ENCODE measurements at places on chromosomes 7 and 10. TPM values are rescaled to one million over a fixed set of nuclear protein-coding genes. Genes with fewer than 3 reads are reported as not detected.

Gene MACROH2A2
- total RNA-seq: 177 TPM

GRCh38 chr7:158948376-158948775 is 92.0 kb downstream of the DYNC2I1 start:
- H3K4me3 ChIP-seq: no peak overlapping the region
- H3K4me1 ChIP-seq: no peaks in the 10 kb centered on the region
- no peak for DNase-seq

DNA sequence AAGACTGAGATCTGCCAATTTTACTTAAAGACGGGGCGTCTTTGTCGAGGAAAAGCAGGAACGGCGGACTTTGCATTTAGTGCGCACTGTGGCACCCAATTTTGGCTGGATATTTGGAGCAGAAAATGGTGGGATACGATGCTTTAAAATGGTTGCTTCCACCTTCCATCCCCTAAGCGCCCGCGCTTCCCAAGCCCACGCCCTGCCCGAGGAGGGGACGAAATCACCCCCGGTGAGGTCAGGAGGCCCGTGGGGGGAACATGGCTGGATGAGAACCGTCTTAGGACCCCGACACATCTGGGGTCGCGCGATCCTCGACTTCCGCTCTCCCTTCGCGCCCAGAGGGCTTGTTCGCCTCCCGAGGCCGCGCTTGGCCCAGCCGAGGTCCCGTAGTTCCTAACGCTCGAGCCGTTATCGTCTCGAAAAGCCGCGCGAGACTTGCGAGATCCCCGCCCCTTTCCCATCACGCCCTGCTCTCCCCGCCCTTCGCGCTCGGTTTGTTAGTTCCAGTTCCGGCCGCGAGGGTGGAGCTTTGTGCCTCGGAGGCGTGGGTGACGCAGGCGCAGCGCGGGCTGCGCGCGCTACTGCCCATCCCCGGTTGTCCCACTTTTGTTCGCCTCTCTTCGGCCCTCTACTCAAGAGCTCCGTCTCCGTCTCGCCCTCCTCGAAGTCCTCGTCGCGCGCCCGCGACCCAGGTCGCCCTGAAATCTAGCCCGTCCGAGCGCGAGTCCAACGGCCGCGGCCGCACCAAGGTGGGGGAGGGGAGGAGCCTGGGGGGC is at the start of gene SRRT:
SRRT (plus strand) TSS at position 527 of the 779 bp plus-strand sequence. CDS start 488 bp downstream, outside the sequence.
- H3K4me3 ChIP-seq: peak within 1 kb of the TSS; percentile 100
- H3K4me1 ChIP-seq: peaks cover 5% of the 10 kb centered on the region
- peak; percentile 99 for DNase-seq
- H3K27me3 ChIP-seq: no peaks in the 10 kb centered on the region
- peaks cover 71% of the 10 kb centered on the region for H3K36me3 ChIP-seq

Gene EGFR
- 4.2 TPM for total RNA-seq

- H3K36me3 ChIP-seq: no peaks in the 10 kb centered on the region
- no peak for DNase-seq
- no peak overlapping the region for H3K27ac ChIP-seq
- no peak overlapping the region for H3K4me3 ChIP-seq
These were observed 11.3 kb upstream of the LAMB1 start for GRCh38 chr7:108014215-108014614.

Gene GATA3
- total RNA-seq: 42.4 TPM

GRCh38 chr7:24718977-24719491 is 38.2 kb downstream of the GSDME start:
- H3K27ac ChIP-seq: no peak overlapping the region
- peaks cover 14% of the 10 kb centered on the region for H3K4me1 ChIP-seq
- H3K36me3 ChIP-seq: no peaks in the 10 kb centered on the region
- DNase-seq: peak; percentile 51
- H3K27me3 ChIP-seq: no peaks in the 10 kb centered on the region

Gene SPAG6
- total RNA-seq: 2.1 TPM

DNA sequence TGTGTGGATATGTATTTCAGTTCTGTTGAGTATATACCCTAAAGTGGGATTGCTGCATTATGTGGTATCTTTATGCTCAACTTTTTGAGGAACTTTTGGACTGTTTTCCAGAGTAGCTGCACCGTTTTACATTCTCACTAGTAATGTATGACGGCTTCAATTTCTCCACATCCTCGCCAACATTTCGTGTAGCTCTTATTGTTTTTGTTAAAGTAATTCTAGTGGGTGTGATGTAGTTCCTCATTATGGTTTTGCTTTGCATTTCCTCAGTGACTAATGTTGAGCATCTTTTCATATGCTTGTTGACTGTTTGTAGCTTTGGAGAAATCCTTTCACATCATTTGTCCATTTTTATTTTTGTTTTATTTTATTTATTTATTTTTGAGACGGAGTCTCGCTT is 4.5 kb downstream of the STMP1 start:
- H3K27ac ChIP-seq: no peak overlapping the region
- H3K36me3 ChIP-seq: no peaks in the 10 kb centered on the region
- H3K27me3 ChIP-seq: no peaks in the 10 kb centered on the region
- H3K4me3 ChIP-seq: no peak overlapping the region
- DNase-seq: no peak
